ENCODE measurements at places on chromosomes 2 and 18.

- no peak for DNase-seq
Measured at GRCh38 chr2:62145478-62146100, 50.3 kb upstream of the B3GNT2 start.

GRCh38 chr18:73316513-73316912 lies 448.7 kb upstream of the NETO1 start:
- no peak for DNase-seq

DNA sequence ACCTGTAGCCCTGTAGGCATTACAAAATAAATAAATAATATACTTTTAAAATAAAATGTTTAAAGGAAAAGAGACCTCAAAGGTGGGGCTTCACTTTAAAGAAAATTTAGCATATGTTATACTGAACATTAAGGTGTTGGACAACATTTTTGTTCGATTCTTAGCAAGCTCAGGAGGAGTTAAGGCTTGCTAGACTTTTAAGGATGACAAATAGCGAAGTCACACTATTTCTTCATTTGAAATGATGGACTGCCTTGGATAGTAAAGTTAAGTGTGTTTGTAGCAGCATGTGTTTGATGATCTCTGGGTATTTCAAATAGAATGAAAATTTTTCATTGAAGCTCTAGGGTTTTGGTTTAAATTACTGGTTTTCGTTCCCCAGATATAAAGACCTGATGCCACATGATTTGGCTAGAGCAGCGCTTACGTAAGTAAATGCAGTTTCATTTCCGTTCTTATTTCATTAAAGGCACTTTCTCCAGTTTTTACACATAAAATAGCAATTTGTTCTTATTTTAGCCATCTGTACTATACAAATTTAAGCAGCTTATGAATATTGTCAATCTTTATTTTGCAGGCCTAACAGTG lies 24.9 kb downstream of the HADHB start:
- no peak for DNase-seq

DNA sequence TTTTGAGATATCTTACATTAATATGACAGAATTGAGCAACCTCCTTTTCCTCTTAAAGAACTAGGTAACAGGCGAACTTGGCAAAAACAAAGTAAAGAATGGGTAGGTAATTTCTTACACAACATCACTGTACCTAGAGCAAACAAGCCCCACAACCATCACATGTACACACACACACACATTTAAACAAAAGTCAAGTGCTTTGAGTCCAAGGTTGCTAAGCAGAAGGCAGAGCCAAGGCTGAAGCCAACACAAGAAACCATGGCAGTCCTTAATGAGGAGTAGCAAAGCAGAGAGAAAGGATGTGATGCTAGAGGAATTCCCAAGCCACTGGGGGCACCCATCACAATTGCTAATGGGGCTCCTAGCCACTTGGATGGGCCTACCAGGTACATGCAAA lies 164.1 kb downstream of the PAX3 start:
- DNase-seq: no peak

DNA sequence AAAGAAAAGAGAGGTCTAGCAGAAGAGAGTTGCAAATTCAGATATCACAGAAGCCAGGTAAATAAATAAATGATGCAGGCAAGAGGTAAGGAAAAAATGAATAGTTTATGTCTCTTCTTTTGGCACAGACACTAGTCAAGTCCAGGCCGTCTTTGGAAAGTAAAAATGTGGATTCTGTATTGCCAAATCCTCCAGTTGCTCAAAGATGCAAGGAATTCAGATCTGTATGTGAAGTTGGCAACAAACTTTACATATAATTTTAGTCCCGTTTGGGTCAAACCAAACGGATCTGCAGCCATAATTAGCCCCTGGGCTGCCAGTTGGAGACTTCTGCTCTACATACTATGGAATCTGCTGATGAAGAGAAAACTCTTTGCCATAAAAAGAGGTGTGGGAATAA lies 200.5 kb upstream of the RND3 start:
- no peak for DNase-seq

- DNase-seq: no peak
Measured at GRCh38 chr2:10591207-10591606, 98.6 kb downstream of the NOL10 start.

- DNase-seq: no peak
Measured at GRCh38 chr2:73614105-73614504, 28.1 kb downstream of the NAT8 start.

- DNase-seq: no peak
Measured at GRCh38 chr2:46954951-46955571, 39.5 kb upstream of the MCFD2 start.

DNA sequence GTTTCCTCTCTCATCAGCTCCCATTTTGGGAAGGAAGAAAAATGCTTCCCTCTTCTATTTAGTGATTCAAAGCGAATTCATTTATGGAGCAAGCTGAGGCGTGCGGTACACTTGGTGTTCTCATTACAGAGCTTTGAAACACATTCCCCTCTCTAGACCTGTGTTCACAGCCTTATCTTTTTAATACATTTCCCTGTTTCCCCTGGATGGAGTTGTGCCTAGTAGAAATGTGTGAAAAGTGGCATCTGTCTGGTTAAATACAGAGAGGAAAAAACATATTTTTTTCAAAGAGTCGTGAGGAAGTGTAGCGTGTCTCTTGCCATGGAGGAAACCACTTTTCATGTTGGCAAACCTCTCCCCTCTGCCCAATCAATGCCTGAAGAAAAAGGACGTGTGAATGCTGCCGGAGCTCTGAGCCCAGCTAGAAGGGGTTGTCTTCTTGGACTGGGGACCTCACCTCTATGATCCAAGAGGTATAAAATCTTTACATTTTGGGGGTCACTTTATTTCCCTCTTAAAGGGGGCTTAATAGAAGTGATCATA lies 52.4 kb downstream of the DPP4 start:
- DNase-seq: no peak

- no peak for DNase-seq
Measured at GRCh38 chr2:11103984-11104793, 51.1 kb upstream of the SLC66A3 start.
